B cell (primary cell): ENCODE measurements at places on chromosomes 2 and 18.

DNA sequence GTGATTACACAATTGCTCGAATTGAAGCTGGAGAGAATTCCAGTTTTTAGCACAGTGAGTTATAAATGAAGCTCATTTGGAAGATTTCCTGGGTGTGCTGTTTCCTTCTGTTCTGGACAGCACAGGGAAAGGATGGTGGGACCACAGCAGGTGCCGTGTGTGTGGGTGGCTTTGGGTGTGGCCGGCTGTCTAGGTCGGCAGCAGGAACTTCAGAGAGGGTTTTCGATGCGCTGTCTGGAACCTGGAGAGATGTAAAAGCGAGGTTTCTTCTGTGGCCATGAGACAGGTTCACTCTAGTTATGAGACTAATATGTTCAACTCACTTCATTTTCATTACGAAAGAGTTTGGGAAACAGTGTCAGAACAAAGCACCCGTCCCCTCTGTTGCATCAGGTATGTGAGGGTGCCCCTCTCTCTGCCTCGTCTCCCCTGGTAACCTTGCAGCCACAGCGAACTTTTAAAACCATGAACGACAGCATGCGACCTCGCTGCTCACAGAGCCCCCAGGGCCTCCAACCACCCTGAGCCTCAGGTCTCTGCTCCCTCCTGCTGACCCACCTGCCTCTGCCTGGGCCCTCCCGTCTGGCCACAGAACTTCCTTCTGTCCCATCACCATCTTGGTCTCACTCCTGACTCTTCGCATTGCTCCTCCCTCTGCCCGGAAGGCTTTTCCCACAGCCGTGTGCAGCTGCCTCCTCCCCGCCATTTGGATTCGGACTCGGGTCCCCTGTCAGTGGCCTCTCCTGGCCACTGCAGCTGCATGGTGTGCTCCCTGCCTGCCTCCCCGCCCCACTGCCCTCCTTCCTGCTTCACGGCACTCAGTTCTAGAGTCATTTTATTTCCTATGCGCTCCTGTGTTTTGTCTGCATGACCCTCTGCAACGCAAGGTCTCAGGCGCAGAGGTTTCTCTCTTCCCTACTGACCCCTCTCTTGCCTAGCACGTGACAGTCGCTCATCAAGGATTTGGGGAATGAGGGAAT is 151.2 kb downstream of the NDUFA10 start:
- DNase-seq = no peak

DNA sequence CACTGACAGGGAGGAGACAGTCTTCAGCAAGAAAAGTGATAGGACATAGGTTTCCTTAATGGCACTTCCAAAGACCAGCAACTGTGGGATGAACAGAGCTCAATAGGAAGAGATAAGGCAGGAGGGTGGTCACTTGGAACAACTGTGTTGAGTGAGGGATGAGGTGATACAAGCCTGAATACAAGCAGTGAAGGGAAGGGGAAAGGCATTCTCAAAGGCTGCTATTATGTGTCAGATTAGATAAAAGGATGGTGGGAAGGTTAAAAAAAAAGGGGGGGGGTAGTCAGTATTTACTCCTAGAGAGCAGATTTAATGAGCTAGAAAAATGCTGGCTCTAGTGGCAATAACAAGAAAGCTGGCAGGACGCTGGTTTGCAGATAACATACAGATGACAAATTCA is 25.7 kb downstream of the CCBE1 start:
- no peak for DNase-seq

- no peak for DNase-seq
Measured at GRCh38 chr2:86186431-86186830, 8.8 kb downstream of the IMMT start.

DNA sequence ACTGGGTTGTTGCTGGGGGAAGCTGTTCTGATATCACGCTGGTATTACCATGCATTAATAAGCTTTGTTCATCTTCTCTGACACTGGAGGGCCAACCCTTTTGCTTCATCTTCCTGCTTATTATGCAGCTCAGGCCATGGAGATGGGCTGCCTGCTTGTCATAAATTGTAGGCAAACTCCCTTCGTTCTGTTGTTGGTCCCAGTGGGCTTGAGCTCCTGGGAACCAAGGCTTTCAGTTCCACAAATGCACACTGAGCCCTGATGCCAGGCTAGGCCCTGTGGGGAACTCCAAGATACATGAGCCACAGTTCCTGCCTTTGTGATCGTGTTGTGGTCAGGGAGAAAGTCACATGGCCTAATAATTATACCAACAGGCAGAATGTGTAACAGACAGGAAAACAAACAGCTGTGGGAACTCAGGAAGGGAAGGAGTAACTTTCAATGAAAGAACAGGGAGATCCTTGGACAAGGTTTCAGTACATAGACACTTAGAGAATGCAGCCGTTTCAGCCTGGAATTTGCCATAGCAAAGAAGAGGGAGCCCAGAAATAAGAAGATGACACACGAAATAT is 49.0 kb upstream of the BCL2L11 start:
- DNase-seq = peak; percentile 37

DNA sequence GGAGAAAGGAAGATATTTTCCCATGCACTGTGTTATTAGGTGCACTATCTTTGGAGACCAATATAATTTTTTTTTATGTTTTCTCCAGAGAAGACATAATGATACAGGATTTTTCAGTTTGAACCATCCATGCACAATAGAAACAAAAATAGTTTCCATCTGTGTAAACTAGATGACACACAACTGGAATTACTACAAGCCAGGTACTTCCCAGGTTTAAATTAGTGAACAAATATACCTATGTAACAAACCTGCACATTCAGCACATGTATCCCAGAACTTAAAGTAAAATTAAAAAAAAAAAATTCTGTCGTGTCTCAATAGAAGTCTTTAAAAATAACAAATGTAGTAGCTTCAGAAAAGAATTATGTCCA is 1616.8 kb upstream of the ACVR2A start:
- no peak for DNase-seq

DNA sequence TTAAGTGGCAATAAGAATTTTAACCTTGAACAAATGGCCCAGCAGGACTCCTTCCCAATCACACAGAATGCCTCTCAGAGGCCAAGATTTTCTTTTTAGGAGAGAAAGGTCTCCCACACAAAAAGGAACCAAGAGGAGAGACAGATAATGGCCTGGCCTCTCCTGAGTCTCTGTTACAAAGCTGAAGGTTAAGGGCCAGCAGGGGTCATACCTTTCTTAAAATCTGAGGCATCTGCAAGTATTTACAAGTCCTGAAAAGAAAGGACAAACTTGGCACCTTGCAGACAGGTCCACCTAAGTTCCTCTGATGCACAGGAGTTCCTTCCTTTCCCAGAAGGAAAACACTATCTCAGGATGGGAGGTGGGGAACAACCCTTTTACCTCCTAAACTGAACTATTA is 142.3 kb downstream of the TMEM163 start:
- DNase-seq = peak; percentile 10

DNA sequence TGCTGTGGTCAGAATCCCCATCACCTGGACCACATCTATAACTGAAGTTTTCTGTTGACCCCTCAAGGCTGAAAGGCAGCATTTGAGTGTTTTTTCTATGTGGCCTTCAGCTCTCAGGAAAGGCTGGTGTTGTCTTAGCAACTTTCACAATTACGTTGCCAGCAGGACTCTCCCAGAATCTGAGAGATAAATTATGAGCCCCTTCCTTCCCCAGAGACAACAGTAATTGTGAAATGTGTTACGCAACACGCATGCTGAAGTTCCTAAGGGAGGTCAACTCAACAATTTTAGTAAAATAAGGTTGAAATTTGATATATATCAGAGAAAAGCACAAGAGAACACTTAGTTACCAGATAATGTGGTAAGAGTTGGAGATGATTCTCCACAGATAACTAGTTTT is 216.5 kb upstream of the SLC8A1 start:
- DNase-seq = no peak

DNA sequence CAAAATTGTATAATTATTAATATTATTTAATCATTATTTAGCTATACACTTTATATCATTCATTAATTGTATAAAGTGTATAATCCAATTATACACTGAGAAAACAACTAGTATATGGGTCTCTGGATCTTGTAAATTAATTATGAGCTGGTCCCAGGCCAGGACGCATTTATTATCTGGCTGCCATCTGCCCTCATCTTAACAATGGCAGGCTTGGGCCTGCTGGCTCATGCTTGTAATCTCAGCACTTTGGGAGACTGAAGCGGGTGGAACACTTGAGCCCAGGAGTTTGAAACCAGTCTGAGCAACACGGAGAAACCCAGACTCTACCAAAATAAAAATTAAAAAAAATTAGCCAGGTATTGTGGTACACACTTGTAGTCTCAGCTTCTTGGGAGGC is 502.2 kb upstream of the NRXN1 start:
- DNase-seq = no peak

DNA sequence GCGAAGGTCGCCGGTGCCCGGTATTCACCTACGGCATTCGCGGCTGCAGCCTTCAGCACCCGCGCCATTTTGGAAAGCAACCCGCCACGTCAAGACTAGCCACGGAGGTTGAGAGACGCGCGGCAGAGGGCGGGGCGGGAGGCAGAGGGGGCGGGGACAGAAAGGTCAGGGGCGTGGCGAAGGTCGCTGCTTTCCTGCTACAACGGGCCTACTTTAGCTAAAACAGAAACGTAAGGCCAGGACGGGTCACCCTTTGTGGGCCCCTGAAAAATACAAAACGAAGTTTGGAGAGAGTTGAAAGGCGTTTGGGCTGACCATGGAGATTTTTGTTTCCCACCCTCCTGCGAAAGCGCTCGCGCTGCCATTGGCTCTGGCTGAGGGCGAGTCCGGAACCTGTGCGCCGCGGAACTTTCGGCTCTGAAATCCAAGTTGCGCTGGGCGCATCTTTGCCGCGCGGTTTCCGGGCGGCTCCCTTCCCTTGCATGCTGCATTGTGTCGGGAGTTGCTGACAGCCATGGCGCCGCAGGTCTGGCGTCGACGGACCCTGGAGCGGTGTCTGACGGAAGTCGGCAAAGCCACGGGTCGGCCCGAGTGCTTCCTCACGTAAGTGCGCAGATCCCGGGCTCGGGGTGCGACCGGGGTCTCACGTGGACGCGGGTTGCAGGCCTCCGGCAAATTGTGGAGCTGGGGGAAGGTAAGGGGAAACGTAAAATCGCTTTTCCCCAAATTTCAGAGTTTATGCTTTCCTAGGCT is at the start of the genes MCEE and MPHOSPH10:
MCEE (minus strand) TSS at position 78 of the 753 bp plus-strand sequence; CDS start at position 68, 10 bp downstream.
MPHOSPH10 (plus strand) TSS at position 483 of the 753 bp plus-strand sequence; CDS start at position 515, 32 bp downstream.
- DNase-seq = peak; percentile 92

- no peak for DNase-seq
Measured at GRCh38 chr18:8967573-8967972, 134.9 kb upstream of the NDUFV2 start.

- DNase-seq = no peak
Measured at GRCh38 chr18:48317781-48318381, 91.3 kb downstream of the ZBTB7C start.

GRCh38 chr2:240060977-240061591 is 7.8 kb upstream of the OR6B3 start:
- DNase-seq = peak; percentile 60

GRCh38 chr18:12991821-12992179 is 638 bp downstream of the CEP192 start:
- DNase-seq = no peak

DNA sequence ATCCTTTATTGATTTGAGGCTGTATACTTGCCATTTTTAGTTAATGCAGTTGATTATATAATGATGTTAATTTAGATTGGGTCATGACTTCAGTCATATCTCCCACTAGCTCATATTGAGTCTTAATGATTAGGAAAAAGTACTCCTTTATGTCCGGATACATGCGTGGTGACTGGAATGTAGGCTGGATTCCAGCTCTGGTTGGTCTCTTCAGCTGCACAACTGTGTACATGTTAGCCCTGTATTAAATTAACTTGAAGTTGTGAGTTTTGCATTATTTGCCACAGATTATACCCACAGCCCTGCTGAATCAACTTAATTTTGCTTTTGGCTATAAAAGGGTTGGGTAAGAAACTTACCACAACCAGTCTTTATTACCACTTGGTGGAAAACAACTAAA is 22.5 kb downstream of the MOB4 start:
- no peak for DNase-seq

DNA sequence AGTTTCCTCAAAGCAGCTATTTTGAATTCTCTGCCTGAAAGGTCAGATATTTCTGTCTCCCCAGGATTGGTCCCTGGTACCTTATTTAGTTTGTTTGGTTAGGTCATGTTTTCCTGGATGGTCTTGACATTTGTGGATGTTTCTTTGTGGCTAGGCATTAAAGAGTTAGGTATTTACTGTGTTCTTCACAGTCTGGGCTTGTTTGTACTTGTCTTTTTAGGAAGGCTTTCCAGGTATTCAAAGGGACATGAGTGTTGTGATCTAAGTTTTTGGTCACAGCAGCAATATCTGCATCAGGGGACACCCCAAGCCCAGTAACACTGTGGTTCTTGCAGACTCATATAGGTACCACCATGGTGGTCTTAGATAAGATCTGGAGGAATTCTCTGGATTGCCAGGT is 11.8 kb downstream of the MYO3B start:
- DNase-seq = no peak

DNA sequence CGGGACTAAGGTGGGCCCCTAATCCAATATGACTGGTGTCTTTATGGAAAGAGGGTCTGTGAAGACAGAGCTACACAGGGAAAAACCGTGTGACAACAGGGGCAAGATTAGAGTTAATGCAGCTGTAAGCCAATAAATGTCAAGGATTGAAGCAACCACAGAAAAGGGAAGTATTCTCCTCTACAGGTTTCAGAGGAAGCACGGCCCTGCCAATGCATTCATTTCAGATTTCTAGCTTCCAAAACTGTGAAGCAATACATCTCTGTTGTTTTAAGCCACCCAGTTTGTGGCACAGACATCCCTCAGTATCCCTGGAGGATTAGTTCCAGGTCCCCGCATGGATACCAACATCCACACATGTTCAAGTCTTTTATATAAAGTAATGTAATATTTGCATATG is 48.8 kb downstream of the SPP2 start:
- peak; percentile 59 for DNase-seq

- DNase-seq = no peak
Measured at GRCh38 chr2:239131521-239131920, 269.3 kb downstream of the HDAC4 start.

GRCh38 chr2:72034353-72035095 is 113.1 kb downstream of the CYP26B1 start:
- no peak for DNase-seq

DNA sequence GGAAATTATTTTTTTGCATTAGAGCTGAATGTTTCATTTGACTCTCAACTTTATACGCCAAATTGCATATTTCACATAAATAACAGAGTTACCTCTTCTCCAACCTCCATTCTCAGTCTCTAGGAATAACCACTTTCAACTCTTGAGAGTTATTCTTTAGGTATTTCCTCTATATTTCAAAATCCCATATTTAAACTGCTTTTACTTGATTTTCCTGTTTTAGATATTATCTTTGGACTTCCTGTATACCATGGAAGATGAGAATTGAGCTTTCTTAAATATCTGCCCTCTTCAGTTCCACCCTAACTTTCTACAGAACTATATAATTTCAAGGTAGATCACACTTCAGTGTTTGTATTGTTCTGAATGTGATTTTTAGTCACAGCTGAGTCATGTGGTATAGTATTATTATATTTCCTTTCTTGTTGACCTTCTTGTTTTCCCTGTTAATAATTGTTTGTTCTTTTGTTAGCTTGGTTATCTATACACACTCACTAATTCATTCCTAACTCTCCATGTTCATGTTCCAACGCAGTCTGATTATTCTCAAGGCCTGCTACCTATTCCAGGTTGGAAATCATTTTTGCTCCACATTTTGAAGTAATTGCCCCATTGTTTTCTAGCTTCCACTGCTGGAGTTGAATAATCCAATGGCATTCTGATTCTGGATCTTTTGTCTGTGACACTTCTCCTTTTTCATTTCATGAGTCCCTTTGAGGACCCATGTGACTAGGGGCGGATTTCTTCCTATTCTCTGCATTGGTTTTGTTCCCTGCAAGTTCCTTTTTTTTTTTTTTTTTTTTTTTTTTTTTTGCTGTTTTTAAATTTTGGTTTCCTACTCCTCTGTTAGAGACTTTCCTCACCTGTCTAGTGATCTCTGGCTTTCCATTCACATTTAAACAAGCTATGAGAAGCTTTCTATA is 156.8 kb upstream of the RBMS1 start:
- DNase-seq = no peak
